ENCODE measurements at places on chromosomes 5 and 9. TPM values are rescaled to one million over a fixed set of nuclear protein-coding genes. Genes with fewer than 3 reads are reported as not detected.

Gene FAM81B
- total RNA-seq = 18.8 TPM

Gene SURF2
- 14.0 TPM for total RNA-seq

Gene UQCRQ
- total RNA-seq = 1,987 TPM

Gene EXOSC3
- total RNA-seq = 18.6 TPM

Gene C9orf50
- not detected for total RNA-seq

Gene PCDHA8
- not detected for total RNA-seq

Gene ISCA1
- 72.5 TPM for total RNA-seq

Gene LOX
- 3.1 TPM for total RNA-seq

Gene SLC28A3
- total RNA-seq = 0.24 TPM

Gene PCDHA11
- total RNA-seq = not detected

Gene EQTN
- total RNA-seq = not detected

Gene ERCC8
- total RNA-seq = 5.1 TPM

Gene INSL6
- not detected for total RNA-seq

Gene MYMK
- not detected for total RNA-seq

Gene IGIP
- total RNA-seq = 10.4 TPM

Gene TRPM6
- 0.27 TPM for total RNA-seq

Gene FAM153A
- 0.56 TPM for total RNA-seq

Gene MEGF10
- total RNA-seq = 0.78 TPM

Gene ANKRA2
- total RNA-seq = 12.7 TPM

Gene CDH9
- total RNA-seq = not detected

Gene GLRA1
- not detected for total RNA-seq

Gene LCN9
- not detected for total RNA-seq

Gene FOXD4
- total RNA-seq = not detected

Gene CATSPER3
- total RNA-seq = 0.32 TPM

Gene RASEF
- 0.05 TPM for total RNA-seq

Gene DMRT3
- not detected for total RNA-seq

Gene PCDHA5
- total RNA-seq = not detected

Gene ARSI
- total RNA-seq = 0.38 TPM

Gene GRXCR2
- total RNA-seq = 9.6 TPM

Gene DIPK1B
- 15.1 TPM for total RNA-seq

Gene RNF183
- not detected for total RNA-seq

Gene CDO1
- 9.2 TPM for total RNA-seq

Gene TENT4A
- total RNA-seq = 10.8 TPM

Gene CDC20B
- total RNA-seq = not detected
